ENCODE measurements at places on chromosomes 4 and X. TPM values are rescaled to one million over a fixed set of nuclear protein-coding genes. Genes with fewer than 3 reads are reported as not detected.

The SPATA18 gene
- 11.6 TPM for total RNA-seq

The RNF128 gene
- total RNA-seq, result 18.9 TPM

The NCAPG gene
- 0.91 TPM for total RNA-seq

The C4orf50 gene
- total RNA-seq, result 0.16 TPM

The IL13RA2 gene
- total RNA-seq, result 0.31 TPM

The JCHAIN gene
- 355 TPM for total RNA-seq

The TDO2 gene
- total RNA-seq, result 1.3 TPM

The VGLL1 gene
- total RNA-seq, result 2.2 TPM

The PDLIM3 gene
- 19.6 TPM for total RNA-seq

DNA sequence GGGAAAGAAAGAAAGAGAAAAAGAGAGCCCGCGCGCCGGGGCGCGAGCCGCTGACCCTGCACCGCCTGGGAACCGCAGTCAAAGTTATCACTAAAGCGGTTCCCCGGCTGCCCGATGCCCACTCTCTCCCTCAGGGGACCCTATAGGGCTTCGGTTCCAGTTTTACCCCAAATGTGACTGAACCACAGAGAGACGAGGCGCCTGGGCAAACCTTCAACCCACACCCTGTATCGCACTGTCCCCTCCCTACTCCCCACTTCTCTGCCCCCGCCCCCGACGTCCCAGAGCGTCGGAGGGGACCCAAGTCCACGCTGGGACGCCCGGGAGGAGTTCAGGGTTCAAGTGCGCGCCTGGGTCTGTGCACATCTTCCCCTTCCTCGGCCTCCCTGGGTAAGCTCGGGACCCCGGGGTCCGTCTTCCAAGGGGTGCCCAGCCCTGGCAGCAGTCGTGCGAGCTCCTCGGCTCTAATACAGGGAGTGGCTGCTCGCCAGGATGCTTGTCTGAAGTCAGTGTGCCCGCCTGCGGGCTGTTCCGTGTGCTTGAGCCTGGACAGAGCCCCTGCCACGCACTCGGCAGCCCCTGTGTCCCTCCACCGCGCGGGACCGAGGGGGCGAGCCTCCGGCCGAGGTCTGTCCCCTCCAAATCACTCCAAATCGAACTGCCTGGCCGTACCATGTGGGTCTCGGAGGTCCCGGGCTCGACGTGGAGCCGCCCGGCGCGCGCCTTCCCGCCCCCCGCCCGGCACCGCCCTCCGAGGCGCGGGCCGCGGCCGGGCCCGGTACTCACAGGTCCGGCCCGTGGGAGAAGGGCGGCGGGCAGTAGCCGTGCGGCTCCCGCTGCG, 960 bp downstream of the TRPC3 start:
- DNase-seq, result peak; percentile 70

DNA sequence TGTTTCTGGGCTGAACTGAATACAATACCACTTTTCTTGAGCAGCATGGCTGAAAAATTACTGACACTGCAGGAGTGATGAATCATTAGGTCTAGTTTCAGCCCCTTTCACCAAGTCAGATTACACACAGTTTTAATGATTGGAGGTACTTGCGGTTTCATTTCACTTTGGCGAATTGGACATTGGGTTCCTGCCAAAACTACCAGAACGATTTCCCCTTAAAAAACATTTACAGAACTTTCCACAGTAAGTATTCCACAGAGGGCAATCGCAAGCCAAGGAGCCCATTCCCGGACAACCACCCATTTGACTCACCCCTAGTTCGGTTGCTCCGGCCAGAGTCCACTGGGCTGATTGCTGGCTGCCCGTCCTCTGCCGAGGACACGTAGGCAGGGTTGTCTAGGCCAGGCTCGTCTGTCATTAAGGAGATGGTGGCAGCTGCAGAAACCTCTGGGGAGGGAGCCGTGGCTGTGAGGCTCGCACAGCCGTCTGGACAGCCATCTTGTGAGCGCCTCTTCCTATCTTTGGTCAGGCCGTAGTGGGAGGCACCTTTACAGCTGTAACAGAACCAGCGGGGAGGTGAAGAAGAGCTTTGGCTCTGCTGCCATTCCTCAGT, 83.5 kb downstream of the LNX1 start:
- peak; percentile 84 for DNase-seq

DNA sequence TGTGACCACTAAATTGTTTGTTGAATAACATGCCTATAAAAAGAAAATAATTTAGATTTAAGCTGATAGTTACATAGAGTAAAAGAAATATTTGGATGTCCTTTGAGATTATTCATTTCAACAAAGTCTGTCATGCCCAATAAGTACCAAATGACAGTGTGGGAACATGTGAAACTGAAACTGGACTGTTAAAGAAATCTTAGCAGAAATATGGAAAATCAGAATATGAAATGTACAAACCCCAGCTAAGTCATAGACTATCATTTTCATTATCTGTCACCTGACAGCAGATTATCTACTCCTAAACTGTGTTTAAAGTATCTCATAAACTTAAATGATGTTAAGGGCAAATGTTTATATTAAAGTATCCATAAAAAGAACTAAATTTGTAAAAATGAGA, 437.8 kb upstream of the FAM241A start:
- no peak for DNase-seq

DNA sequence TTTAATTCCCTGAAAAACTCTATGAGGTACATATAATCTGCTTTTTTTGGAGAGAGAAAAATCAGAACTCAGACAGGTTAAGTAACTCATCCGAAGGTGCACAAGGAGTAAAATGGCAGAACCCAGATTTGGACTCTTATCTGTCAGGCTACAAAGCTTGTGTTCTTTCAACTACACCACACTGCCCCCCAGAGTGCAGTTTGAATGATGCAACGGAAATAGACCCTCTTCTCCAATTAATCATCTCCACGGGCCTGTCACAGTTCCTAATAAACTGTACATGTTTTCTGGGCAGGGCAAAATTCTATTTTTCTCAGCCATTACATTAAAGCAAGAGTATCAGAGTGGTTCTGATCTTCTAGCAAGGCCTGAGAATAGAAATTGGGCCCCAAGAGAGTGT, 35.3 kb upstream of the DCX start:
- peak; percentile 11 for DNase-seq

DNA sequence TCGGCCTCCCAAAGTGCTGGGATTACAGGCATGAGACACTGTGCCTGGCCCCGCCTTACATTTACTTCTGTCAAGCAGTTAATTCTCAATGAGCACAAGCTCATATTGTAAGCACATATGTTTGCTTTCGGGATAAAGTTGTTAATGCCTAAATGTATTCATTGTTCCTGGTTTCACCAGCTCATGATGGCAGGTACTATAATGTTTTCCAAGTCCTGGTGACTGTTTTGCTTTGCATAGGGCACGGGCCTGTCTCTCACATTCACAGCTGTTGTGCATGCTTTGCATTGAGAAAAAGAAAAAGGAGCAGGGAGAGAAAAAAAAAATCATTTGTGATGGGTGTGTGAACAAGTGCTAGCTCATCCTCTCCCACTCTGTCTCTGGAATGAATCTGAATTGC, 661.2 kb upstream of the TENM3 start:
- DNase-seq, result no peak

GRCh38 chr4:88737307-88737941, 39.8 kb upstream of the NAP1L5 start:
- peak; percentile 80 for DNase-seq

DNA sequence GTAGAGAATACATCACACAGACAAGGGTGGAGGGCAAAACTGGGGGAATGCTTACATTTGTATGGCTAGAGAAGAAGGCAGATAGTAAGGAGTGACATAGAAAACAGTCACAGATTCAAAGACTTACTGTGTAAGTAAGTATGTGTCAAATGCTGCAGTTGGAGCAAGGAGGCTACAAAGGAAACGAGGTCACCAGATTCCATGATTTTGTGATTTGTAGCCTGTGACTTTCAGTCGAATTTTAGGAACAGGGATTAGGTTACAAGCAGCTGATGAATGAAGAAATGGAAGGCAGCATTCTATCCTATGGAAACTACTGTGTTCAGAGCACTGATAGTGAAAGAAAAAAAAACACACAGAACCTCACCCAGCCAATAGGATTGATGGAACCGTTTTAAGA, 407.9 kb downstream of the IL15 start:
- DNase-seq, result peak; percentile 8

DNA sequence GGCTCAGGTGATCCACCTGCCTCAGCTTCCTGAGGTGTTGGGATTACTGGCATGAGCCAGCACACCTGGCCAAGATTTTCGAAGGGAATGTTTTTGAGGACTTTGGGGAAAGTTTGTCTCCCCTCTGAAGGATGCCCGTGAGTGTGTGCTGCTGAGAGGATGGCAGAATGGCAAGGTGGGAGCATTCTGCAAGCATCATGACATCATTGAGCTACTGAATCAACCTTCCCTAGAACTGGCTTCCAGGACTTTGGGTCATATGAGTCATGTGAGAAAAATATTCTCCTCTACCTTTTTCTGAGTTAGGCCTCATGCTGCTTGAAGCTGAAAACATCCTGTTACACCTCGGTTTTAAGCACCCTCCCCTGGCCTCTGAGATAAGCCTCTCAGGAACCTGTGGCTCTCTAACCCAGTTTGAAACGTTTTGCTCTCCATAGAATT, 31.0 kb downstream of the TMEM131L start:
- DNase-seq, result no peak

- no peak for DNase-seq
Measured at GRCh38 chr4:53161787-53162433, 204.0 kb downstream of the SCFD2 start.

Data from kidney (tissue), 22 donors.